HCEC 1CT (cell line): ENCODE measurements at places on chromosomes 7 and 10.

- peak; percentile 76 for DNase-seq
These were observed 254.3 kb upstream of the CACNA2D1 start for GRCh38 chr7:82697897-82698296.

GRCh38 chr7:128874140-128875031, 11.7 kb downstream of the ATP6V1F start:
- DNase-seq = no peak

GRCh38 chr10:6065835-6066234, 3.7 kb upstream of the IL2RA start:
- no peak for DNase-seq

DNA sequence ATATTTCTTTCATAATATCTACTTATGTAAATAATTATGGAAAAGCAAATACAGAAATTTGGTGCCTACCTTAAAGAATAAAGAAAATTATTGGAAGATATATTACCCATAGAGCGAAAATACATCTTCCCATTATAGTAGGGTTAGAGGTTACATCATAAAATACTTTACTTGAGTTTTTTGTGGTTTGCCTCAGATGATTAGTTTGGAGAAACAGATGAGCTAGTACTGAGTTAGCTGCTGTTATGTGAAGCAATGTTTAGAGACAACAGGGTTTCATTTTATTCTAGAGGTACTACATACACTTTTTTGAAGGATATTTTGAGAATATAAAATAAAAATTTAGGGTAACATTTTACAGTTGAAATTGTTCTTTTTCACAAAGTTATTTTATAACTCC, 2.9 kb upstream of the MLLT10 start:
- peak; percentile 61 for DNase-seq

GRCh38 chr7:25792586-25792985, 359.4 kb upstream of the NFE2L3 start:
- DNase-seq = no peak

- no peak for DNase-seq
These were observed 86.7 kb downstream of the INPP5A start for GRCh38 chr10:132624061-132624846.

DNA sequence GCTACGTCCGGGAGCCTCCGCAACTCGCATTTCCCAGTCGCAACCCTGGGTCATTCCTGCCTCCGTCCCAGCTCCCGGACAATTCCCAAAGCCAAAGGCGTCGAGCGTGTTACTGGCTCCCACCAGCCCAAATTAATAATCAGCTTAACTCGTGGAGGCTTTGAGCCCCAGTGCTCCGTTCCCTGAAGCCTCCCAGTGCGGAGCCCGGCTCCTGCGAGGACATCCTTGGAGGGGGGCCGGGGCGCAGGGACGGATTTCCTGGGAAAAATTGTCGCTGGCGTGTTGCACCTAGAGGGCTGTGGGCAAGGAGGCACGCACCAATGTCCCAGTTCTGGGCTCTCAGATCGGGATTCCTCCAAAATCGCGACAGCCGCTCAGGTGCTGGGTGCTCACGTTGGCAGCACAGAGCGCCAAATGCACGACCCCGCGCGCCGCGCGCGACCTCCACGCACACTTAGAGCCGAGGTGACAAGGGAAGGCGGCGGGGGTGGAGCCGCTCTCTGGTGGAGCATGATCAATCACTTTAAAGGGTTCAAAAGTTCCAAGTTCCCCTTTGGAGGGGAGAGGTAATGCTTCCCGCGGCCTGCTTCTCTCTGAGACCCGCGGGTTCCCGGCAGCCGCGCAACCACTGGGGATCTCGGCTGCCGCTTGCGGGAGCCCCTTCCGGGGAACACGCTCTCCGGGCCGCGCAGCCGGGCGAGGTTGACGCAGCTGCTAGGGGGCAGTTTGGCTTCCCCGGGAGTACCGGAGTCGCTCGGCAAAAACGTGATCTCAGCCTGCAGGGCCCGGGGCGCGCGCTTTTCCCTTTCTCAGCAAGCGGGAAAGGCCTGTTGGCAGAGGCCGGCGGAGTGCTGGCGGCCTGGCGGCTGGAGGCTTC, 25.5 kb downstream of the SKIDA1 start:
- no peak for DNase-seq
